Uterus (tissue), 4 donors: ENCODE measurements at places on chromosomes 2 and 18. TPM values are rescaled to one million over a fixed set of nuclear protein-coding genes. Genes with fewer than 3 reads are reported as not detected.

GRCh38 chr2:144011553-144011952 lies 508.4 kb downstream of the ZEB2 start:
- no peak for DNase-seq

ZFP36L2 gene
- 209 TPM for total RNA-seq

DNA sequence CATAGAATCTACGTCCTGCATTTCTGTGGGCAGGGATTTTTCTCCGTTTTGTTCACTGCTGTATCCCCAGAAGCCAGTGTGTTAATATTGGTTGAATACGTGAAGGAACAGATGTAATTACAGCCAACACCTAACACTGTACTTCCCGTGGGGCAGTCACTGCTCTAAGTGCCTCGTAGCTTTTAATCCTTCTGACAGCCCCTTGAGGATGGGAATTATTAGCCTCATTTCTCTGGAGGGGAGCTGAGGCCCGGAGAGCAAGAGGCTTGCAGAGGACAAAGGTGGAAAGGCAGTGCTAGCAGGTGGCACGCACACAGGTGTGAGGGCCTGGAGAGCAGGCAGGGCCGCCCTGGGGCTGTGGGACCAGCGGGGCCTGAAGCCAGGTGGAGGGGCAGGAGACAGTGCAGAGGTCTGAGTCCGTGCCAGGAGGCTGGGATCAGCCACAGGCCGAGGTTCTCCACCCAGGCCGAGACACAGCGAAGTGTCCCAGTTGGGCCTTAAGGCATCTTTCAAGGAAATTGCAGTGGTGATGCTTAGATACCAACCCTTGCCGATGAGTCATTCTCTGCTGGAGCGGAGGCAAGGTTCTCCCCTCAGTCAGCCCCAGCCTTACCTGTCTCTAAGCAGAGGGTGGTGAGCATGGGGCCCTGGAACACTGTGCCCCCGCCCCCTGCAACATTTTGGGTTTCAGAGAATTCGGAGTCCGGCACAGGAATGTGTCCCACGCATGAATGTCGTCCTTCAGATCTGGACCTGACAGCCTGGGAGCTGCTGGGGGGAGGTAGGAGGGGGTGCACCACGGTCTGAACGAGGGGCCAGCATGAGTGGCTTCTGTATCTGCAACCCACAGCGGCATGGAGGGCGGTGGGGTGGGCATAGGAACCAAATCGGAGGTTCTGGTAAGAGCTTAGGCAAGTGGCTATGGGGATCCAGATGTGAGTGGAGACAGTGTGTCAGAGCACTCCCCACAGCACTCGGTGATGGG lies 122.6 kb downstream of the GBX2 start:
- no peak for DNase-seq

- DNase-seq: no peak
These were observed 193.1 kb downstream of the L3MBTL4 start for GRCh38 chr18:6221602-6222014.

- DNase-seq: no peak
These were observed 147.6 kb upstream of the SMAD7 start for GRCh38 chr18:49098386-49098785.

DNA sequence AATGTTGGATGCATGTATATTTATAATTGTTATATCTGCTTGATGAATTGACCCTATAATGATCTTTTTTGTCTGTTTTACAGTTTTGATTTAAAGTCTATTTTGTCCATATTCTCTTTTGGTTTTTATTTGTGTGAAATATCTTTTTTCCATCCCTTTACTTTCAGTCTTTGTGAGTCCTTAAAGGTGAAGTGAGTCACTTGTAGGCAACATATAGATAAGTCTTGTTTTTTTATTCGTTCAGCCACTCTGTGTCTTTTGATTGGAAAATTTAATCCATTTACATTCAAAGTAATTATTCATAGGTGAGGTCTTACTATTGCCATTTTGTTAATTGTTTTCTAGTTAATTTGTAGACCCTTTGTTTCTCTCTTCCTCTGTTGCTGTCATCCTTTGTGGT lies 62.5 kb downstream of the NUP35 start:
- no peak for DNase-seq

GRCh38 chr2:236169151-236169721 lies 1.1 kb upstream of the GBX2 start:
- DNase-seq: no peak

DNA sequence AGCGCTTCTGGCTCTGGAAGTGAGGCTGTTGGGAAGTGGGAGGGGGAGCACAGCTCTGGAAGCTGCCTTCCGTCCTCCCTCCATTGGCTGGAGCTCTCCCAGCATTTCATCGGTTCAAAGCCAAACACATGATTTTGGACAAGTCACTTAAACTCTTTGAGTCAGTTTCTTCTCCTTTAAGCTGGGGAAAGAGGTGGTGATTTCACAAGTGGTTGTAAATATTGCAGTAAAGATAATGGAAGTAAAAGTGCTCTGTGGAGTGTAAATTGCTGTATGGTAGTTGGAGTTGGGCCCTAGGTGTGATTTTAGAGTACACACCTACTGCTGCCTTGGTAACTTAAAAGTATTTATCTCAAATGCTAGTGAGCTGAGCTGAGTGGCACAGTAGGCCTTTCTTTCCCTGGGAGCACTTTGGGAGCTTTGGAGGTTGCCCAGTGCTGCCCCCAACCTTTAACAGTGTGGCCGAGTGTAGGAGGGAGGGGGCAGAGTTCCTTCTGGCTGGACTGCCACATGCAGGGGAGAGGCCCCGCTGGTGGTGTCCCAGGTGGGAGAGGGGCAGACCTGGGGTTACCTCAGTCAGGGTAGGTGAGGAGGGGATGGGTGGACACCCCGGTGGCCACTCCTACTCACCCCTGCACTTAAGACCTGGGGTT lies 54.7 kb downstream of the ASAP2 start:
- peak; percentile 89 for DNase-seq

DNA sequence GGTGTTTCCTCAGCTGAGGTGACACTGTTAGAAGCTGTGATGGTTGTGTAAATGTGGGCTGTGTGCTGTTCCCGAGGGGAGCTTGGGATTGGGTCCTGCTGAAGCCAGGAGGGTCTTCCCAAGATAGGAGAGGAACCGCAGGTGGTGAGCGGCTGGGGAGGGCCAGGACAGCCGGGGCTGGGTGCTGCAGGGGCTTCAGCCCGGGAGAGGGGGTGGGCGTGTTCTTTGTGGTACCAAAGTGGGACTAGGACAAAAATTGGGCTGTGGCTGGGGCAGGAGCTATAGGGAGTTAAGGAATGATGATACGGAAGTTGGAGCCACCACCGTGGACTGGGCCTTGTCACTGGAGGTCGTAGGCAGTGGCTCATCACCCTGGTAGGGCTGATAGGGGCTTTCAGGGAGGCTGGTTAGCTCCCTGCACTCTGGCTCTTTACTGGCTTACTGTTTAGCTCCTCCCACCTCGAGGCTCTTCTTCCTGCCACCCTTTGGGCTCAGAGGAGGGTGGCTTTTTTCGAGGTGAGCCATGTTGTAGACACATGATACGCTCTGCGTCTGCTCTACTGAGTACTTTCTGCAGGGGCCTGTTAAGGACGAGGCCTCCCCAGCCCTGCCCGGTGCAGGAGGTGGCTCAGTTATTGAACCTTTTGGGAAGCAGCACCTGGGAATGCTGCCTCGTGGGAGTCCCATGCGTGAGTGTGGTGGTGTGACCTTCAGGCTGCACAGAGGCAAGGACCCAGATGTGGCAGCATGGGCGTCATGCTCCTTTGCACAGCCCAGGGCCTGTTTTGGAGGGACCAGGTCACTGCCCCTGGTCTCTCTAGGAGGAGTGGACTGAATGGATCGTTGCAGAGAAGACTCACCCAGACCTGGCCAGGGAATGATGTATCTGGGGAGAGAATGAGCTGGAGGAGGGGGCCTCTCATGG lies 21.6 kb downstream of the ASB1 start:
- no peak for DNase-seq

DNA sequence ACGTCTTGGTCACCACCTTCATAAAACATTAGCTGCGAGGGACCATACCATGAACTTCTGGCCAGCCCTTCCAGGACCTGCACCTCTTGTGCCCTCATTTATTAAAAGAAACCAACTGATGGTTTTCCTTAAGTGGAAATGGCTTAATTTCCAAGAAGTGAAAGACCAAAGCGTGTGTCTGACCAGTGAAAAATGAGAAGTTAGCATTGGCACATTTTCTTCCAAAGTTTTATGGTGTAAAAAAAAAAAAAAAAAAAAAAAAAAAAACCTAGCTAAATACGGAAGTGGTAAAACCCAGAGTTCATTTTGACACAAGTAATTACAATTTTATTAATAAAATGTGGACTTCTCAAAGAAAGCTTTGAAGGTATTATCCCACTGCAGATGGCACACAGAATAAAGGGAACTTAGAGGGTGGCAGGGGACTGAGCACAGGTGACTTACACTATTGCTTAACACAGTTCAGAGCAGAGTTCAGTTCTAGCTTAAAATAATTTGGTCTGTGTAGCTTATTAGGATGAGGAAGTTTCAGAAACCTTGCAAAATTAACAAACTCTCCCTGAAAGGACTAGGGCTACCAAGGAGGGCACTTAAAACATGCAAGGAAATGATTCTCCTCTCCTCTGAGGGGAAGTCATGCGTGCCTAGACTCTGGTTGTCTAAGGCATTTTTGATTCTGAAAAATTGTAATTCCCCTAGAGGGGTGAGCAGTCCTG lies 42.2 kb upstream of the EPG5 start:
- no peak for DNase-seq

RGPD5 gene
- 12.9 TPM for total RNA-seq

GRCh38 chr2:24739354-24740025 lies 53.7 kb downstream of the PTRHD1 start:
- DNase-seq: no peak

DNA sequence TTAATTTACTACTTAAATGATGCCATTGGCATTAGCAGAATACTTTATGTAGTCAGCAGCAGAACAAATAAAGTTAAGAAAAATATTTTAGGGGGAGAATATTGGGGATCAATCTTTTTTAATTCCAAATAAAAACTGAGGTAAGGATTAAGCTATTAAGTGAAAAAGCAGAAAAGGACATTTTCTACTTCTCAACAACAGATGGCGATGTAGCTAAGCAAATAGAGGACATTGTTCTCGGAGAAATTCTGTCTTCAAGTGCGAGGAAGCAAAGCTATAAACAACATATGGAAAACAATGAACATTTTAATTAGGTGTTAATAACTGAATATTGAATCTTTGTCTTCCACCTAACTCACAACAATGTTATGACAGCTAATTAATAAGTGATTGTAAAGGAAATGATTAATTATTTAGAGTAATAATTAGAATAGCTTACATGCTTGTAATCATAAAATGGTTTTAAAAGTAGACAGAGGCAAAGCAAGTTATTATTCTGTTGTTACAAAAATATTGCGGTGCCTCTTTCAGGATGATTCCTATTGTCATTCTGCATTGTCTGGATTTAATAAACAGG lies 32.9 kb upstream of the CCDC93 start:
- no peak for DNase-seq

DNA sequence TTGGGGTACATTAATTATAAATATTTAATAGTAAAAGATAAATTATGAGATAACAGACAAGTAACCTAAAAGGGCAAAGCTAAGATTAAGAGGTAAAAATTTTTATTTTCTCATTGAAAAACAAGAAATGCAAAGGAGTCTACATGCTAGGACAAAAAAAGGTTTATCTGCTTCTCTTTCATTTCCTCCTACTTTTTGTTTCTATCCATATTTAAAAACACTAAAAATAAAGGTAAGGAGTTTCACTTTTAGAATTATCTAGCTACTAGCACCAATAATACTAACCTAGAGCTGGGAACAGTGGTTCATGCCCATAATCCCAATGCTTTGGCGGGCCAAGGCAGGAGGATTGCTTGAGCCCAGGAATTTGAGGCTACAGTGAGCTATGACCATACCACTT lies 1551.7 kb upstream of the SLC39A10 start:
- DNase-seq: no peak
